Anterior cingulate cortex (tissue), 58 donors: ENCODE measurements at places on chromosomes 6 and 20.

DNA sequence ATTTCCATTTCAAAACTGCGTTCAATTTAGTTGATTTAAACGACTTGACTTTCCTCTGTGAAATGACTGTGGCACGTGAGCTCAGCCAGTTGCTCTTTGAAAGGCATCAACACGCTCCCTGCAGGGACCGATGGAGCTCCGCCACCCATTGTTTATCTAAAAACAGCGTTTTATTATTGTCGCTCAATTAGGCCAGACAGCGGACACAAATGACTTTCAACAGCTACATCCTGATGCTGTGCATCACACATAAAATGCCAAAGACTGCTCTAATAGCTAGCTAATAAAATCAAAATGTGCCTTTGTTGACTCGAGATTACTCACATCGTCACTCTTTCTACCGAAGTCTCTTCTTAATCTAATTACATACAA lies 332.5 kb downstream of the CD83 start:
- DNase-seq = no peak

- no peak for DNase-seq
Measured at GRCh38 chr6:116387374-116387773, 16.6 kb downstream of the DSE start.

DNA sequence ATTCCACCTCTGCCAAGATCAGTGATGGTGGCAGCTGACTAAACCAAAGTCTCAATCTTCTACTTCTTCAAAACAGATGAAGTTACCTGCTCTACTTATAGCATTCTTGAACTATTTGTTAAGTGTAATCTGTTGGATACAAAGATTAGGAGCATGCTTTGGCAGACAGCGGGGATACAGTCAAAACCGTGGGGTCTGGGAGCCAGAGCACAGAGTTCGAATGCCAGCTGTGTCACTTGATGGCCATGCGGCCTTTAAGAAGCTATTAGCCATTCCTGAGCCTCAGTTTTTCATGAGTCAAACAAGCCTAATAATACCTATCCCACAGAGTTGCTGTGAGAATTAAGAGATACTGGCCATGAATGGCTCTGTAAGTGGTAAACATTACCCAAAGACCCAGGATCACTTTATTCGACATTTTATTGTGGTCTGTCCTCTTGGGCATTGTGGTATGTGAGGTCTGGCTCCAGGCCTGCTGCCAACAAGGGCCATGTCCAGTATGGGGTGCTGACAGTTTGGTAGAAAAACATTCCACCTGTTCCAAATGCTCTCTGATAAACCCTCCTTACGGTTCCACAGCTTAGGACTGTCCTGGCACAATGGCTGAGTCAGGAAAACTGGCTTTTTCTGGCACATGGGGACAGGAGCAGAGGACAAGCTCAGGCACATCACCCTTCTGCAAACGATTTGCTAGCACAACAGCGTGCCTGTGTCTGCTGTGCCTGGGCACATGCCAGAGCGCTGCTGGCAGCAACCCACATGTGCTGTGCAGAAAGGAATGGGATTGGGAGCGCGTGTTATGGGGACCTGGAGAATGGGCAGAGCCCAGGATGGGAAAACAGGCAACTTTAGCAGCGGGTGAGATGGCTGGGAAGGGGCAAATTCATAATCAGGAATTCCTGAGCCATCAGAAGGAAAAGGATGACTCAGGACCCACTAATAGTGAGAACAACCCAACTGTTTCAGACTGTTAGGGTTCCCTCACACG lies 15.7 kb upstream of the FAM83C start:
- DNase-seq = peak; percentile 27

DNA sequence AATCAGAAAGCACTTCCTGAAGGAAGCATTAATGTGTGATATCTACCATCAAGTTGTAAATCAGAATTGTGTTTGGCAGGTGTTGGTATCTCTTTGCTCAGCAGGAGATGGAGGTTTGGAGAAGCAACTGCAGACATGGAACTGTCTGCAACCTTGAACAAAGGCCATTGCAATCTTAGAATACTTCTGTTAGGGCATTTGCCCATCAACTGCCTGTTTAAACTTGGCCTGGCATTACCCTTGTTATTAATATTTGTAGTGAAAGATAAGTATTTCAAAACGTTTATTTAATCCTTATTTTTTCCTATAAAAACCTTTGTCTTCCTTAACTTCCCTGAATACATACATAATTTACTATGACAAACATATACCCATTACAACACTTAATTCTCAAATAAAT lies 14.1 kb downstream of the GSTA5 start:
- no peak for DNase-seq

GRCh38 chr20:4726710-4727397 lies 5.1 kb downstream of the PRND start:
- no peak for DNase-seq

DNA sequence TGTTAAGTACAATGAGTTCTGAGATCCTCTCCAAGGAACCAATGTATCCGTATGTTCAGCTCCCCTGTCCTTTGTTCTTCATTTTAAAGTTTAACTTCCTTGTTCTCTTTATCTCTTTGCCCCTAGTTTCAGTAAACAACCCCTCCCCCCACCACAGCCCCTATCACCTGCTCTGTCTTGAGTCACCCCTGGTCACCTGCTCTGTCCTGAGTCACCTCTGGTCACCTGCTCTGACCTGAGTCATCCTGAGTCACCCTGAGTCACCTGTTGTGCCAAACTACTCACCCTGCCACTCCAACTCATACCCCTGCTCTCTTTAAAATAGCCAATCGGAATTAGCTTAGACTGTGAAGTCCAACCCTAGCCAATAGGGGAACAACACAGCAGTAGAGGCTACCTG lies 288.7 kb upstream of the CDYL start:
- no peak for DNase-seq

DNA sequence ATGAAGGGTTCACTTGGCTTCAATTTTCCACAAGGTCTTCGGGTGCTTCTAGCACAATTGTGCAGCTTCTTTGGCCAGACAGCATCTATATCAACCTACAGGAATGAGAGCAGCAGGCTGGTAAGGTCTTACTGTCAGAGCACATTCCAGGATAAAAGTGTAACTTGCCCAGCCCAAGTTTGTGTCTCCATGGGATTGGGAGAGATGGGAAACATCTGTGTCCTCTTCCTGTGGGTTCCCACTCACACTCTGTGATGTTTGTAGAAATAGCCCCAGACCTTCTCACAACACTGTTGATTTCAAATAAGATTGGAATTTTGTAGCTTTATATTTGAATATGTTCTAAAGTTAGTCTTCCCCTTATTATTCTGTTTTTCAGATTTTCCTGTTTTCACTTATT lies 83.4 kb upstream of the RGS17 start:
- DNase-seq = no peak

DNA sequence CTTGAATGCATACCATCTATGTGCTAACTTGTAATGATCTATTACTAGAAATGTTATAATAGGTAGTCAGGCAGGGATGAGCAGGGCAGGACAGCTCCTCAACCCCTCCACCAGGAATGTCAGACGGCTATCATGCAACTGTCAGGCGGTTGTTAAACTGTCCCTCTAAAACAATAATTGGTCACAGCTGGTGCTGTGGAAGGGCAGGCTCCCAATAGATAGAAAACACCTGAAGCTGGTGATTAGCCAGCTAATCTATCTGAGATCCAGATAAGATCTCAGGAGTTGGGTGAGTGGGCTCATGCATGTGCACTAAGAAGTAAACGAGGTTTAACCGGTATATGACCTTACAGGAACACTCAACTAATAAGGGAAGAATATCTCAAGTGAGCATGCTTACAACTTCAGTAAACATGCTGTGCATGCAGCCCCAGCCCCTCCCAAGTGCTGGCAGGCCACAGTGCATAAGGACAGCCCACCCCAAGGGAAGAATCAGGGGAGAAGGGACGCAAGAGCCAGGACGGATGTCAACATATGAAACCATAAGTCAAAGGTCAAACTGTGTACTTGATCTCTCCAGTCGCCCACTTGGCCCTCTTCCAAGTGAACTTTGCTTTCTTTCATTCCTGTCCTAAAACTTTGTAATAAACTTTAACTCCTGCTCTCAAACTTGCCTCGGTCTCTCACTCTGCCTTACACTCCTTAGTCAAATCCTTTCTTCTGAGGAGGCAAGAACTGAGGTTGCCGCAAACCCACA lies 566.2 kb upstream of the NRSN1 start:
- DNase-seq = no peak

- no peak for DNase-seq
Measured at GRCh38 chr20:63004607-63005364, 2.0 kb downstream of the BHLHE23 start.

- DNase-seq = no peak
Measured at GRCh38 chr6:140427842-140428241, 1053.4 kb upstream of the CITED2 start.

DNA sequence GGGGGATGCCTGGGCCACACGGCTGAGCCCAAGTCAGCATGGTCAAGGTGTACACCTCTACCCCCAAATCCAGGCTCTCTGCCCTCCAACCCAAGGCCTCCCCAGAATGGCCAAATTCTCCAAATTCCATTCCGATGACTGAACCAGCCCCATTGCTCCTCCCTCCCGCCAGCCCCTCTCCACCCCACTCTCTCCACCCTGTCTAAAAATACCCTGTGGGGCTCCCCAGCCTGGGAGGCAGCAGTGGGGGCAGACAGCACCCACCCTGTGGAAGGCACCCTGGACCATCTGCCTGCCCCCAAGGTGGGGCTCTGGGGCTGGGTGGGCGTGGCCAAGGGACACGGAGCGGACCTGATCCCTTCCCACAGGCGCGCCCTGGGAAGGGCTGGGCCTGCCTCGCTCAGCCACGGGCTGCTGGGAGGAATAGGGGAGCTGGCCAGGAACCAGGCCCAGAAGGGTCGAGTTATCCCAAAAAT lies 11.4 kb downstream of the TEAD3 start:
- DNase-seq = no peak

DNA sequence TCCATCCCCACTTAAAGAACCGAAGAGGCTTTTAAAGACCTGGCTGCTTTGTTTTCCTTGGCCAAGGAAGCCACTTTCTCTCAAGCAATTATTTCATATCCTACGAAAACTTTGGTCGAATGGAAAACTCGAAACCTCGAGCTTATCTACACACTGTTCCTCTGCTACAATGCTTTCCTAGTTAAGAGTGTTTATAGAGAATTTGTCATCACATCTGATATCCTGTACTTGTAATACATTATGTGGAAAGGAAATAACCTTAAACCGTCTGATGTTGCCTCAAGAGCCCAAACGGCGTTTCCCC lies 28.1 kb downstream of the TFAP2B start:
- DNase-seq = no peak

GRCh38 chr20:35039146-35039545 lies 53.5 kb downstream of the TRPC4AP start:
- DNase-seq = no peak

- no peak for DNase-seq
Measured at GRCh38 chr20:32018269-32019155, 8.3 kb downstream of the CCM2L start.

DNA sequence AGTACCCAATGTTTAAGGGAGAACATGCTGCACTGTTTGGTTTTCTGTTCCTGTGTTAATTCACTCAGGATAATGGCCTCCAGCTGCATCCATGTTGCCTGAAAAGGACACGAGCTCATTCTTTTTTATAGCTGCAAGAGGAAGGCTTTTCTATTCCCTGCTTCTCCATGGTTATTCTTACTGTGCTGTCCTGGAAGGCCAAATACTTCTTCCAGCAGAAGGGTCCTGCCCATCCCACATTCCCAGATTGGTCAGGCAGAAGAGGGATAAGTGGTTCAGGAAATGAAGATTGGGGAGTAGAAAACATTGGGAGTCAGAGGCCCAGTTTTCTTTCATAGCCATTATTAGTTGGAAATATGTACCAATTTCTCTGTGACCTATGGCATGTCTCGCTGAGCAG lies 122.4 kb downstream of the TCP11 start:
- DNase-seq = no peak

DNA sequence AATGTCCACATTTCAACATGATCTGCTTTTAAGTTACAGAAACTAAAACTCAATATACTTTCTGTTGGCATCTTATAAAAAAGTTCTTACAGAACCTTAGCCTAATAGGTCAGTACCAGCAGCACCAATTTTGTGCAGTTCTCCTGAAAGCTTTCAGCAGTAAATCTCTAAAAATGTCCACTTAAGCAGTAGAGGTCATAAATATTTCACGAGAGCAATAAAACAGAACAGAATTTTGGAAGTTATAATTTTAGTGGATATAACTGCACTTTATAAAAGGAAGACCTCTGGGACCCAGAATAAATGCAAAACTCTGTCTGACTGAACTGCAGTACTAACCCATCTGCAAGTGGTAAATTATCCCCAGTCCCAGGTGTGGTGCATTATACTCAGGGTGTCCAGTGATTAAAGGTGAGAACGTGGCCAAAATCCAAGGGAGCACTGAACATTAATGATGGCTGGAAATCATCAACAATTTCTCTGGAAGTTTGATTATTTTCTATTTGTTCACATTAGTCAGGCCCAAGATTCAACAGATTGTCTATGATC lies 172.6 kb upstream of the RSPO3 start:
- DNase-seq = no peak

- no peak for DNase-seq
Measured at GRCh38 chr6:113317891-113318574, 539.1 kb upstream of the MARCKS start.

- DNase-seq = no peak
Measured at GRCh38 chr20:46690219-46691106, 1.2 kb upstream of the TP53RK start.

GRCh38 chr20:2739042-2739398 lies 46.4 kb downstream of the EBF4 start:
- no peak for DNase-seq

DNA sequence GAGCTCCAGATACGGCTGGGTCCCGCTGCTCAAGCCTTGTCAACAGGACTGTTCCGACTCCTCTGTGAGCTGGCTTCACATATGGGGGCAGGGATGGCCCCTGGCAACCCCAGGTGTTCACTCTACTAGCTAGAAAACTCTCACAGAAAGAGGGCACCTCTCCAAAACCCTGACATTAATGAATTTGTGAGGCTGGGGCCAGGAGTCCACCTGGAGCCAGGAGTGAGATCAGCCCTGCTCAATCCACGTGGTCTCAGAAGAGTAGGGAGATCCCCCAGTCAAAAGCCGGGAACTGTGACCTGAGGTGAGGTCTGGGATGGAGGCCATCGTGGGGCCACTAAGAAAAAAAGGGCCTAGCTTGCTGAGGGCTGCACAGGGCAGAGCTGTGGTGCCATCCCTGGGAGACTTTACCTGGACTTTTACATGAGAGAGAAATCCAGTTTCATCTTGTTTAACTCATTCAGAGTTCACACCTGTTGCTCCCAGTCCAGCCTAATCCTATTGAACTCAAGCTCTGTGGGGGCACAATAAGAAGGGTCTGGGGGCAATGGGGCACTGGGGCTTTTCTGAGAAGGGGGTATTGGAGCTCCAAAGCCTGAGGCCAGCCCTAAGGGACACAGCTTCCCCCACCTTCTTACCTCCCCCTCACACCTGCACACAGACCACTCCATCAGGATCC lies 144.3 kb upstream of the MLN start:
- no peak for DNase-seq
